ENCODE measurements at places on chromosomes 7 and 10.

GRCh38 chr7:156675721-156676120 is 35.1 kb downstream of the RNF32 start:
- DNase-seq: no peak

DNA sequence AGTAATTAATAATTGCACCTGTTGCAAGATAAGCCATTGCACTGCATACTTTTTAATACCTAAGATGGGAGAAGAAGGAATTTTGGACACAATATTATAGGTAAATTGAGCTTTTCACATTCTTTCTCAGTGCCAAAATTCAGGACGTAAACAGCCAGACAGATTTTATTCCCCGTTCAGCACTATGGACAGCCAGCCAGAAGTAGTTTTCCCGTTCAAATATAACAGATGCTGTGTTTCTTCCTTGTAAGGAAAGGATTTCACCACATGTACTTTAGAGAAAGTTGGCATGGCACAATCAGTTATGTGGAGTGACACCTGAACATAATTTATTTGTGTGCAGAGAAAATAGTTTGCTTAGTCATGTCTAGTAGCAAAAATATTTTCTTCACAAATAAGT is 34.8 kb downstream of the SEMA3E start:
- DNase-seq: no peak

DNA sequence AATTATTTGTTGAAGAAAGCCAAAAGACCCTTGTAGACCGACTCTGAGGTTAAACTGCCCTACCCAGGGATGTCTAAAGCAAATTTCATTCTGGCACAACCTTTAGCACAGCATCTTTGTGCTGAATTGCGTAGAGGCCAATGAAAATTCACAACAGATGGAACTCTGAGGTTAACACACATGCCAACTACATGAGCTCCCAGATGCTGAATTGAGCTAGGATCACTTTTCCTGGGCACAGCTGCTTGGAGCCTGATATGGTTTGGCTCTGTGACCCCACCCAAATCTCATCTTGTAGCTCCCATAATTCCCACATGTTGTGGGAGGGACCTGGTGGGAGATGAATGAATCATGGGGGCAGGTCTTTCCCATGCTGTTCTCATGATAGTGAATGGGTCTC is 158.0 kb upstream of the PTN start:
- no peak for DNase-seq

DNA sequence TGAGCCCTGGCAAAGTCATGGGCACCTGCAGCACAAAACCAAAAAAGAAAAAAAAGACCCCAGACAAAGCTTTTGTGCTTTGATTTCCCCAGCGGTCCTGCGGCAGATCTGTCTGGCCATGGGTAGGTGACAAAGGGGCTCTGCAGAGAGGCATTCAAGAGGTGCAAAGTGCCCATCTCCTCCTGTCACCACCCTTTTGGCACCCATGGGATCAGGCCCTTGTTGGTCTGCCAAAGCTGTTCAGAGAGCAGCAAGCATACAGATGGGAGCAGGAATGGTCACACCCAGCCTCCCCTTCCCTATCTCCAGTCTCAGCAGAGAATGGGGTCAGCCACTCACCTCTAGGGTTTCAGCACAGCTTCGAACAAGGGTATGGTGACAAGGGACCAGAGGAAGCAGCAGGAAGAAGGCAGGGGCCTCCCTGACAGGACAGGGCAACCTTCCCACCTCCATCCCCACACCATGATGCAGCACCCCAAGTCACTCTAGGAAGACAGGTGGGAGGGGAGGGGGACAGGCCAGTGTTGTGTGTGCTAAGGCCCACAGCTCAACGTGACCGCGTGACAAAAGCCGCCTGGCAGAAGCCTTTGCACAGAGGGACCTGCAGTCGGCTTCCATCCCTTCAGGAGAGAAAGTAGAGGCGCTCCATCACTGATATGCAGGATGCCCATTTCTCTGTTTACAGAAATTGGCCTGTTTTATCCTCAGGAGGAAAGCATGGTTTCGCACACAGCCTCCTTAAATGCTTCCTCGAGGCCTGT is 6.3 kb downstream of the CAMK2G start:
- DNase-seq: no peak

DNA sequence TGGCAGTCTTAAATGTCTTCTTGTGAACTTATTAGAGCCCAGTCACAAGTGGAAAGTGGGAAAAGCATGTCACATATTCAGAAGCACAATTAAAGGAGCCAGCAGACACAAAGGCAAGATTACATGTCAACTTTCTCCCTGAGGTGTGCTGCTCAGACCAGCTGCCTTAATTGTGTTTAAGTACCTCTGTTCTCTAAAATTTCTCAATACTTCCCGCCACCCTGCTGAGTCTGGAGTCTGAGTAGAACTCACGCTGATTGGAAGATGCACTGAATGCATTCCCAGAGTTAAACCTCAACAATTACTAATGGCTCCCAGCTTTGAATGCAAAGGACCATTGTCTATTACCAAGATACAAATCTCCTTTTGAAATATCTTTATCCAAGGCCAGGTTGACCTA is 166.4 kb upstream of the COBL start:
- DNase-seq: no peak
